ENCODE measurements at places on chromosomes 2 and 18. TPM values are rescaled to one million over a fixed set of nuclear protein-coding genes. Genes with fewer than 3 reads are reported as not detected.

LINC00305 gene
- total RNA-seq: not detected

ZNF892 gene
- total RNA-seq: 12.9 TPM

HK2 gene
- total RNA-seq: 130 TPM

G6PC2 gene
- not detected for total RNA-seq

IL1R1 gene
- 22.9 TPM for total RNA-seq

TDRD15 gene
- not detected for total RNA-seq

XRCC5 gene
- 184 TPM for total RNA-seq

NEU4 gene
- total RNA-seq: 0.07 TPM

TLX2 gene
- total RNA-seq: not detected

PAX3 gene
- 5.8 TPM for total RNA-seq

CAPG gene
- 306 TPM for total RNA-seq

PRKCE gene
- 14.7 TPM for total RNA-seq

KIAA2012 gene
- not detected for total RNA-seq

MALL gene
- total RNA-seq: 38.3 TPM

SATB2 gene
- 0.68 TPM for total RNA-seq

SMC6 gene
- 36.9 TPM for total RNA-seq

SPEG gene
- total RNA-seq: 4.1 TPM

DAW1 gene
- 0.07 TPM for total RNA-seq

FRZB gene
- under 0.01 TPM for total RNA-seq

GAREM1 gene
- 9.2 TPM for total RNA-seq

DYNAP gene
- total RNA-seq: not detected

MYOM1 gene
- total RNA-seq: 0.85 TPM

OST4 gene
- total RNA-seq: 254 TPM

DOK6 gene
- 0.07 TPM for total RNA-seq

HADHA gene
- total RNA-seq: 186 TPM

CLEC4F gene
- total RNA-seq: not detected

CGREF1 gene
- total RNA-seq: 1.0 TPM

FSHR gene
- total RNA-seq: not detected

BCL11A gene
- 14.9 TPM for total RNA-seq

SEPTIN2 gene
- total RNA-seq: 288 TPM

DNAJC5G gene
- not detected for total RNA-seq

CCDC141 gene
- total RNA-seq: not detected

SP140 gene
- under 0.01 TPM for total RNA-seq

GPR75 gene
- 2.6 TPM for total RNA-seq

MRPL19 gene
- 66.6 TPM for total RNA-seq

TEKT4 gene
- total RNA-seq: not detected

RGPD4 gene
- total RNA-seq: not detected

CNTNAP5 gene
- not detected for total RNA-seq

GALNT3 gene
- total RNA-seq: 92.9 TPM

IL36A gene
- 1.0 TPM for total RNA-seq

FBXO41 gene
- total RNA-seq: 2.4 TPM

TTC39C gene
- 19.1 TPM for total RNA-seq

THADA gene
- 26.3 TPM for total RNA-seq

CROCC2 gene
- not detected for total RNA-seq

TBR1 gene
- total RNA-seq: not detected

PTPRM gene
- 27.7 TPM for total RNA-seq

NLRC4 gene
- 0.07 TPM for total RNA-seq

IL18RAP gene
- total RNA-seq: 0.21 TPM

SIX3 gene
- total RNA-seq: 4.1 TPM

IL1A gene
- 387 TPM for total RNA-seq

NR4A2 gene
- 0.57 TPM for total RNA-seq

POTEE gene
- under 0.01 TPM for total RNA-seq

PUM2 gene
- total RNA-seq: 61.2 TPM
